ENCODE measurements at places on chromosomes 7 and 10.
A peak's percentile ranks its signal among the peaks of the same experiment; 100 is the strongest.

DNA sequence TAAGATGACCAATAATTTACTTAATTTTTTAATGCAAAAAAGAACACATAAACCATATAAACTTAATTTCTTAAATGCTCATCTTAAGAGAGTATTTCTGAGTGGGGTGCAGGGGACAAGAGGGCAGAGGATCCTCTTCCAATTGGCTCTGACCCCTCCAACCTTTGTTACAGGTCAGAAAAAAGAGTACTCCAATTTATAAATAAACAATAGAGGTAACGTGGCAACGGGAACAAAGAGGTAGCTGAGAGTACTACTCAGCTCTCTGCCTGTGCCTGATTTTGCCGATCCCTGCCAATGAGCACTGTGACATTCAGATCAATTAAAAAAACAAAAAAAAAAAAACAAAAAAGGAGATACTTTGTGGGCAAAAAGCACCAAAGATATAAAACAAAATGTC lies 307.9 kb downstream of the PARD3 start:
- DNase-seq = no peak

DNA sequence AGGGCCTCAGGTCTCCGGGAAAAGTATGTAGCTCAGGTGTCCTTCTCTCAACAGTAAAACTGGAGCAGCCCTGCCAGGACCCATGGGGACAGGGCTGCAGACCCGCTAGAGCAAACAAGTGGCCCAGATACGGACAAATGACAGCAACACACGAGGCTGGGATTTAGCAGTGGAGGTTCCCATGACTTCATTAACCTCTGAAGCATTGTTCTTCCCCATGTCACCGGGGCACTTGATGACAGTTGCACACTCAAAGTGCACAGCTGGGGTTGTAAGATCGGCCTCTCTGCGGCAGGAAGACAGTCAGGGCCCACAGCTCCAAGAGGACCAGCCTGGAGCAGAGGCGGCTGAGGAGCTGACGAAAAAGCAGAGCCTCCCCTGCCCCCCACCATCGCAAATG lies 12.5 kb upstream of the PODXL start:
- DNase-seq = no peak

GRCh38 chr7:47371733-47372368 lies 210.1 kb downstream of the TNS3 start:
- DNase-seq = no peak

GRCh38 chr7:39428221-39428620 lies 138.0 kb upstream of the YAE1 start:
- DNase-seq = no peak

DNA sequence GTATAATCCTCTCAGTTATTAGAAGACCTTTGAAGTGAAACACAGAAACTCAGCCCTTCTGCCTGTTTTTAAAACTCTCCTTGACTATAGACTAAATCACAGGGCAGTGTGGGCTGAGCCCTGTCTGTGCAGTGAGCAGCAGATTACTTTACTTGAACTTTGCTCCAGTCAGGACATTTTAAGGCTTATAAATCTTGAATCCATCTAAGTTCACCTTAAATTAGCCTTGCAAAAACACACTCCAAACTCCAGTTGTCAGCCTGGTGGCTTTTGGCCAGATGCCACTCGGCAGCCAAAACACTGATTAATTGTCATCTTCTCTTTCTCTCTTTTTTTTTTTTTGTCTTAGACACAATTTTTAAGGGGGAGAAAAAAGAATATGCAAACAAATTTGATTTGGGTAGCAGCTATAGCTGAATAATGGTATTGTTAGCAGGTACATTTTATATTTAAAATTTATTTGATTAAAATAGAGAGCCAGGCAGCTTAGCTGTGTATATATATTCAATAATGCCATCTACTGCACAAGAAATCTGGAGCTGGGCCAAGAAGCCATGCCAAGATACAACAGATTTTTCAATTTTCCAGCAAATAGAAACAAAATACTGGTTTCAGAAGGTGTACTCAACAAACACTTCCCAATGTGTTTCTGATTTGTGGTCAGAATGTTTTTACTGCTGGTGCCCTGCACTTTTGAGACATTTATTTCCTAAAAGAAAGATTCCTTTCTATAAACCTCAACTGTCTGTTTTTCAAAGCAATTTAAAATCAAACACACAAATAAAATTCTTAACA lies 247.7 kb downstream of the TFEC start:
- DNase-seq = no peak

- DNase-seq = peak; percentile 37
Measured at GRCh38 chr7:92904244-92905131, 68.1 kb upstream of the CDK6 start.

- no peak for DNase-seq
Measured at GRCh38 chr7:2632733-2633537, 1.1 kb downstream of the TTYH3 start.

GRCh38 chr10:43237631-43238446 lies 29.0 kb downstream of the RASGEF1A start:
- DNase-seq = no peak

DNA sequence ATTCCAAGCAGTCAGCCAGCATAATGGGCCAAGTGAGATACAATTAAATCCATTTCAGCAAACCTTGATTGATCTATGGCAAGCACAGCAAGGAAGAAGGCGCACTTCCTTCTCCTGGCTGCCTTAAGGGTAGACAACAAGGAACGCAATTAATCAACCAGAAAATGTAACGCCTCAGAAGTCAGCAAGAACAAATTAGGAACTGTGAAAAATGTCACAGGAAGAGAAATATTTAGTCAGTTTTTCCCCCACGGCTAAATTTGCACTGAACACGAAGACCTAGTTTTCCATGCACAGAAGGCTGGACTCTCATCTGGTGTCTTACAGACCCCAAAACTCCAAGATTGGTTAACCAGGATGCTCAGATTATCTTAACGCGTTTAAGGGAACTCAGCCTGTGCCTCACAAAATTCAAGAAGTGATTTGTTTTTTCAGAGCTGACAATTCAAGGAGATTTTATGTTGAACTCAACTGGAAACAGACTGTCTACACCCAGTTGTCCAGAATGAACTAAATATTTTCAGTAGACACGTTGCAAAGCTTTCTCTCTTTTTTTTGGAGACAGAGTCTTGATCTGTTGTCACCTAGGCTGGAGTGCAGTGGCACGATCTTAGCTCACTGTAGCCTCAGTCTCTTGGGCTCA lies 14.2 kb downstream of the SNX8 start:
- DNase-seq = no peak

DNA sequence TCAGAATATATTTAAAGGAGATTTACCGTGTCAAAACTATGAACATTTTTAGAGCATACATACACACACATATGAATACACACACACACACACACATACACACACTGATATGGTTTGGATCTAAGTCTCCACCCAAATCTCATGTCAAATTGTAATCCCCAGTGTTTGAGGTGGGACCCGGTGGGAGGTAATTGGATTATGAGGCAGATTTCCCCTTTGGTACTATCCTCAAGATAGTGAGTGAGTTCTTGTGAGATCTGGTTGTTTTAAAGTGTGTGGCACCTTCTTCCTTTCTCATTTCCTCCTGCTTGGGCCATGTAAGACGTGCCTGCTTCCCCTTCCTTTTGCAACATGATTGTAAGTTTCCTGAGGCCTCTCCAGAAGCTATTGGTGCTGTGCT lies 515.0 kb upstream of the ZMIZ1 start:
- no peak for DNase-seq

- no peak for DNase-seq
Measured at GRCh38 chr7:151571471-151571870, 51.8 kb upstream of the RHEB start.

DNA sequence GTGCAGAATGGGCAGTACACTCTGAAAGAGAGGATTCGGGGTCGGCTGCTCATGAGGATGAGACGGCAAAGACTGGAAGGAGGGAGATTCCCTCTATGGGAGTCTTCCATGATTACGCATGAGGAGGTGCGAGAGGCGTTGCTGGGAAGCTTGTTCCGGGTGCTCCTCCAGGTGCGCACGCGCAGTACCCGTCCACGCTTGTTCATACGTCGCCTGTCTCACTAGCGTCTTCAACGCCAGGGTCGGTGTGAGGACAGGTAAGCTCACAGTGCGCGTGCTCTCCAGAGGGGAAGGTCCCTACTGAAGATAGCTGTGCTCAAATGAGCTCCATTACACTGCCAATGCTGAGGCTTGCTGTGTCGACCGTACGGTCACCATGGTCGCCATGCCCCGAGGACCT lies 39.3 kb upstream of the BNIP3 start:
- DNase-seq = no peak

- DNase-seq = no peak
Measured at GRCh38 chr10:133039107-133039802, 48.5 kb upstream of the ADGRA1 start.

DNA sequence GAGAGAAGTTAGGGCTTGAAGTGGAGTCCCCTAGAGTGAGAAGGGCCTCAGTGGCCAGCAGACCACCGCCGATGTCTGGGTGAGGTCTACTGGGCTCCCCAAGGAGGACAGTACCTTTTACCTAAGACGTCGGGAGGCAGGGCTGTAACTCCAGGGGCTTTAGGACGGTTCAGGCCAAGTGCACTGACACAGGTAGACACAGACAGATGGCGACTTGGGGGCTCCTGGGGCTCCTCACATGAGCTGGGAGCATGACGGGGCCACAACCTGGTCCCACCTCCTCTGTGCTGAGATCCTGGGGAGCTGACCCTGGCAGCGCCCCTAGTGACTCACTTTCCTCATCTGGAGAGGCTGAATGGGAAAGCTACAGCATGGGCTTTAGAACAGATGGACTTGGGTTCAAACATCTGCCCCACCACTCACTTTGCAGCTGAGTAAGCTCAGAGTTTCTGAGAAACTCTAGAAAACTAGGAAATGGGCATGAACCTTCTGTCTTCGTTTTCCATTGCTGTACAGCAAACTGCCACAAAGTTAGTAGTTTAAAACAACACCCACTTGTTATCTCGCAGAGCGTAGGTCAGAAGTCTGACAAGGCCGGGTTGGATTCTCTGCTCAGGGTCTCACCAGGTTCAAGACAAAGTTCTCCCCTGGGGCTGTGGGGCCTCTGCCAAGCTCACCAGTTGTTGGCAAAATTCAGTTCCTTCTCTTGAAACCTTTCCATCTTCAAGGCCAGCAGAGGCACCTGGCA lies 4.7 kb upstream of the COMTD1 start:
- no peak for DNase-seq

- no peak for DNase-seq
Measured at GRCh38 chr10:23189024-23189423, 3.1 kb upstream of the PTF1A start.

DNA sequence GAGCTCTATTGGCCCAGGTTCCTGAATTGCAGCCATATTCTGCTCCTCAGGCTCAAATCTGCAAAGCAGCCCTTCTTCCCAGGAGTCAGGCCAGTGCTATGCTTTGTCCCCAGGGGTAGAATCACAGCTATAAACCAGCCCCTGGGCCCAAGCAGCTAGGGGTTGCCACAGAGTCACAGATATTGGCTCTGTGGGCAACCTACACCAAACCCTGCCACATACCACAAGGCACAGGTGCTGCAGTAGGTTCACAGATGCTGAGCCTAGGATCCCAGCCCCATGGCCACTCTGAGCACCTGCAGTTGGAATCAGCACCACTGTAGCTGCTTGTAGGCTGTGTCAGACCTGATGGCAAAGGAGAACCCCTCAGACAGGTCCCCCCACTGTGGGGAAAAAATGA lies 43.1 kb upstream of the CAMK2B start:
- no peak for DNase-seq

DNA sequence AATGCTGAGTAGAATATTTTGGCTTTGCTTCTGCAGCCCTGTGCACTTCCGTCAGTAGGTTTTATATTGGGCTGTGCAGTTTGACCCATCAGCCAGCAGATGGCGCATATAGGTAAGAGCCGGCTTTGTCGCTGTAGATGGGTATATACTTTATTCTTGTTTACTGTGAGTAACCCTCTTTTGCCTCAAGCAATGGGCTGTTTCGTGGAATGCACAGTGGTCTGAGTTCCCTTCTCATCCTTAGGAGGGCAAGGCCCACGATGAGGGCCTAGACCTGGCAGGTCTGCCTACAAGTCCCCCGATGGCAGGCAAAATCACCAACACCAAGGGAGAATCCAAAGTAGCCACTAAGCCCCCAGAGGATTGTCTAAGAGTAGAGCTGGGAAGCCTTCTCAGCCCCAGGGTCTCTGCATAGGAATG lies 1002.9 kb upstream of the KCND2 start:
- no peak for DNase-seq

- no peak for DNase-seq
Measured at GRCh38 chr10:90318659-90319058, 539.2 kb downstream of the HTR7 start.

DNA sequence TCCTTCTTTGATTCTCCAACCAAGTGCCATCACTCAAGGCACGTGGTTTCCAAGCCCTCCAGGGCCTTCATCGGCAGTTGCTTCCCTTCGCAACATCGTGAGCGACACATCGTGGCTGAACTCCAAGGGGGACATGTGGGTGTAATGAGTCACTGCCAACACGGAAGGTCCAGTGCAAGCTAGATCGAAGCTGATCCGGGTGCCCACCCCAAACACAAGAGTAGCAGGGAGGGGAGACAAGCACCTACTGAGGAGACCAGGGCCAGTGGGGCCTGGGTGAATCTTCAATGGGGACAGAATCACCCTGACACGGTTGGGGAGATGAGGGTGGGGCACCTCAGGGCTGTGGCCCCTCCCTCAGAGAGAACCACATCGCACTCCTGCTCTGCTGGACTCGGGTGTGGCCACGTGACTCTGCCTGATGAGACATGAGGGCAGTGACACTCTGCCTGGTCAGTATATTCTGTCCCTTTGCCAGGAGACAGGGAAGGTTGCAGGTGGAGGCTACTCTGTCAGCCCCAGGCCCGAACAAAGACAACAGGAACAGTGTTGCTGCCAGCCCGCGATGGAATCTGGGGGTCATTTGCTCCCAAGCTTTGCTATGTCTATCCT lies 36.8 kb upstream of the HSPA12A start:
- no peak for DNase-seq

DNA sequence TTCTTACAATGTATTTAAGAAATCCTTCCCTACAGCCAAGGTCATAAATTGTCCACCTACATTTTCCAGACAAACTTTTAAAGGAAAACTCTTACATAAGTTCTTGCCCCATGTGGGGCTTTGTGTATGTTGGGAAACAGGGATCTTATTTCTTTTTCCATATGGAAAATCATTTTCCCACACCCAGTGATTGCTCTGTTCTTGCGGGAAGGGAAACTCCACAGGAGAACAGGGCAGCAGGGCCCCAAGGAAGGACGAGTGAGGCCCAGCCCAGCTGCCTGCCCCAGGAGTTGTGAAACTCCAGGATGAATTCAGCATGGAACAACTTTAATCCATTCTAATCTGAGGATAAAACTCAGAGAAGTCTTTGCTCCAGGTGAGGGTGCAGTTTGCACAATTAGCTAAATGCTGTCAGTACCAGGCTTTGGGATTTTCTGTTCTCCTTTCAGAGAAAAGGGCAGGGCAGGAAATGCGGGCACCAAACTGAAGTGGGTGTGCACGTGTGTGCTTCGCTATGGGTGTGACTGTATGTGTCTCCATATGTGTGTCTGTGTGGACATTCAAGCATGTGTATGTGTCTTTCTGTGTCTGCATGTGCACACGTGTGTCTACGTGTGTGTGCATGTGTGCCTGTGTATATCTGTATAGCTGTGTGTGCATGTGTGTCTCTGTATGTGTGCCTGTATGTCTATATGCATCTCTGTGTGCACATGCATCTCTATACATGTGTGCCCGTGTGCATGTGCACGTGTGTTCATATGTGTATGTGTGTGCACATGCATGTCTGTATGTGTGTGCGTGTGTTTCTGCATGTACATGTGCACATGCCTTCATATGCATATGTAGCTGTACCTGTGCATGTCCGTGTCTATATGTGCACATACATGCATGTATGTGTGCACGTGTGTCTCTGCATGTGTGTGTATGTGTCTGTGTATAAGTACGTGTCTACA lies 102.0 kb upstream of the FAM20C start:
- no peak for DNase-seq

- no peak for DNase-seq
Measured at GRCh38 chr7:146177301-146177700, 60.7 kb downstream of the CNTNAP2 start.

- DNase-seq = no peak
Measured at GRCh38 chr7:157014635-157015555, 4.4 kb upstream of the MNX1 start.

Measured in stimulated activated CD8-positive, alpha-beta memory T cell treated with anti-CD3 and anti-CD28 coated beads, Interleukin-15, amount 100 ng/mL, for 24 hours (primary cell).